ENCODE measurements at places on chromosomes 2 and 18.

GRCh38 chr2:5672749-5673144 lies 19.4 kb upstream of the SOX11 start:
- DNase-seq = no peak

- no peak for DNase-seq
Observed at GRCh38 chr2:190366248-190366753, 22.9 kb downstream of the INPP1 start.

GRCh38 chr2:84870306-84870705 lies 10.6 kb downstream of the TRABD2A start:
- no peak for DNase-seq

- DNase-seq = no peak
Observed at GRCh38 chr18:9994701-9995235, 81.0 kb downstream of the VAPA start.

DNA sequence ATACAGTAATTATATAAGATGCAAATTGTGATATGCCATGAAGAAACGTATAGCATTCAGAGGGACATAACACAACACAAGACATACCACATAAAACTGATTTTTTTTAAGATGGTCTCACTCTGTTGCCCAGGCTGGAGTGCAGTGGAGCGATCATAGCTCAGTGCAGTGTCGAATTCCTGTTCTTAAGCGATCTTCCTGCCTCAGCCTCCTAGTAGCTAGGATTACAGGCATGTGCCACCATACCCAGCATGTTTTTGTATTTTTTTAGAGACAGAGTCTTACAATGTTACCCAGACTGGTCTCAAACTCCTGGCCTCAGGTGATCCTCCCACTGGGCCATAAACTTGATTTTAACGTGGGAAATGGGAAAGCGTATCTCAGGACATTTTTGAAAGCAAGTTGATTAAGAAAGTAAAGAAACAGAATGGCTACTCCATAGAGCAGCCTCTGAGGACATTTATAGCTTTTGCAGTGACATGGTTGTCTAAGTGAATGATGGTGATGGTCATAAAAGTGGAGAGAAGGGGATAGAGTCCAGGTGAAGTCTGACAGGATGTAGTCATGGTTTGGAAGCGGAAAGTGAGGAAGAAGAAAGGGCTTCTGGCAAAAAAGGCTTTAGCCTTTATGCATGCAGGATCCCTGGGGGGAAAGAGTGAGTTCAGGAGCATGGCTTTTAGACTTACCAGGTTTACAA lies 2.4 kb downstream of the TSGA10 start:
- DNase-seq = no peak

- no peak for DNase-seq
Observed at GRCh38 chr2:40997362-40997761, 545.5 kb upstream of the SLC8A1 start.

GRCh38 chr2:7270011-7270431 lies 352.8 kb downstream of the RNF144A start:
- no peak for DNase-seq

GRCh38 chr2:25115902-25116301 lies 52.5 kb downstream of the POMC start:
- DNase-seq = no peak

- no peak for DNase-seq
Observed at GRCh38 chr18:64852281-64852680, 703.4 kb upstream of the LINC00305 start.

All from stimulated activated CD8-positive, alpha-beta memory T cell treated with anti-CD3 and anti-CD28 coated beads, Interleukin-15, amount 100 ng/mL, for 24 hours (primary cell).